ENCODE measurements at places on chromosomes 7 and 10.

DNA sequence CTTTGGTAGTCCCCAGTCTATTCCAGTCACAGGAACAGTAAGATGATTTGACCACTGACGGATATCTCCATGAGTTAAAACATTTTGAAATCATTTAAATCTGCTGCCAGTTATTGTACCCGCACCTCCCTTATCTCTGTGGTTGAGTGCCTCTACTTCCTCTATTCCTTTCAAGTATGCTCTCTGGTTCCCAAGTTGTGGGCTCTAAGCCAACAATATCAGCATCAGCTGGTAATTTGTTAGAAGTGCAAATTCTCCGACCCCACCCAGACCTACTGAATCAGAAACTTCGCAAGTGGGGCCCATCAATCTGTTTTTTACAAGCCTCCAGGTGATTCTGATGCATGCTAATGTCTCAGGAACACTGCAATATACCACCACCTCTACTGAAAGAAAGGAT is 235.5 kb downstream of the CCSER2 start:
- no peak for DNase-seq

DNA sequence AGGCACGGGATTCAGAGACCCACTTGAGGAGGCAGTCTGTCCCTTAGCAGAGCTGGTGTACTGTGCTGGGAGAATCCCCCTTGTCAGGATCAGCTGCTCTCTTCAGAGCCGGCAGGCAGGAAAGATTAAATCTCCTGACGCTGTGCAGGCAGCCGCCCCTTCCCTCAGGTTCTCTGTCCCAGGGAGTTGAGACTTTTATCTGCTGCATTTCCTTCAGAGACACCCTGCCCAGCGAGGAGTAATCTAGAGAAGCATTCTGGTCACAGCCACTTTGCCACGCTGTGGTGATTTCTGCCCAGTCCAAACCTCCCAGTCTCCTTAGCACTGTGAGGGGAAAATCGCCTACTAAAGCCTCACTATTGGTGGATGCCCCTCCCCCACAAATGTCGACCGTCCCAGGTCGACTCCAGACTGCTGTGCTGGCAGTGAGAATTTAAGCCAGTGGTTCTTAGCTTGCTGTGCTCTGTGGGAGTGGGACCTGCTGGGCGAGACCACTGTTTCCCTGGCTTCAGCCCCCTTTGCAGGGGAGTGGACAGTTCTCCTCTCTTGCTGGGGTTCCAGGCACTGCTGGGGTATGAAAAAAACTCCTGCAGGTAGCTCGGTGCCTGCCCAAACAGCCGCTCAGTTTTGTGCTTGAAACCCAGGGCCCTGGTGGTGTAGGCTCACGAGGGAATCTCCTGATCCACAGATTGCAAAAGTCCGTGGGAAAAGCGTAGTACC is 265.4 kb downstream of the ZWINT start:
- DNase-seq: no peak

DNA sequence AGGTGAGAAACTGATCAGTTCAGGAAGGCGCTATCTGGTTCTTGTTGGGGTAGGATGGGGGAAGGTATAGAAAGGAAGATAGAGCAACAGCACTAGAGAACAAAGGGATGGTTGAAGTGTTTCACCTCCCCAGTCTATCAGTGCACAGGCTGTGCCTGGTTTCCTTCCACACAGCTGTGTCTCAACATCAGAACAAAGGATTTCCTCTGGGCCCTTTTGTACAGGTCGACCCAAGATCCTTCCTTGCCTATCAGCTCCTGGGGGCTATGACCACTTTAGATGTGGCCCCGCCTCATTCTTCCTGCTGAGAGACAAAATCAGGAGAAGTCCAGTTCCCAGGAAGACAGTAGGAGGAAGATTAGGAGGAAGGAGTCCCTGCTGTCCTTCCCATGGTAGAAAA is 65.6 kb downstream of the NAMPT start:
- no peak for DNase-seq

- no peak for DNase-seq
Observed at GRCh38 chr10:124350806-124351205, 67.9 kb downstream of the OAT start.

GRCh38 chr10:1873661-1874315 is 136.5 kb upstream of the ADARB2 start:
- DNase-seq: no peak

GRCh38 chr10:76192694-76193320 is 761.4 kb downstream of the LRMDA start:
- DNase-seq: no peak

- DNase-seq: no peak
Observed at GRCh38 chr10:78981970-78982281, 86.8 kb upstream of the ZMIZ1 start.

GRCh38 chr10:6649903-6650302 is 69.8 kb upstream of the PRKCQ start:
- DNase-seq: no peak

- no peak for DNase-seq
Observed at GRCh38 chr10:77016278-77016815, 621.3 kb downstream of the KCNMA1 start.

GRCh38 chr7:47196106-47196645 is 385.7 kb downstream of the TNS3 start:
- DNase-seq: no peak

DNA sequence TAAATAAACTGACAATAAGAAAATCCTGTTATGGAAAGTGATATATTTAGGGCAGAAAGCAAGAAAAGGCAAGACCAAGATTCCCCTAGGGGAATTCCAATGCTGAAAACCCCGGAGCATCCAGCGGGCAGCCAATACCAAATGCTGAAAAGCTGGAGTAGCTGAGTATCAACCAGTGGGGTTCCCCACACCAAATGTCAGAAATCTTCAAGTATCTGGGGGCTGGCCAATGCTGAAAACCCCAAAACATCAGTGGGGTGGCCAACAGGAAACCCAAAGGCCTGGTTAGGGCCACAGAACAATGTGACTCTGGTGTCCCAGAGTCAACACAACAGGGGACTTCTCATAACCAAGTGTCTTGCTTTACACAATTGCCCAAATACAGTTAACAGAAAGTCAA is 271.8 kb upstream of the CACNA2D1 start:
- DNase-seq: no peak

DNA sequence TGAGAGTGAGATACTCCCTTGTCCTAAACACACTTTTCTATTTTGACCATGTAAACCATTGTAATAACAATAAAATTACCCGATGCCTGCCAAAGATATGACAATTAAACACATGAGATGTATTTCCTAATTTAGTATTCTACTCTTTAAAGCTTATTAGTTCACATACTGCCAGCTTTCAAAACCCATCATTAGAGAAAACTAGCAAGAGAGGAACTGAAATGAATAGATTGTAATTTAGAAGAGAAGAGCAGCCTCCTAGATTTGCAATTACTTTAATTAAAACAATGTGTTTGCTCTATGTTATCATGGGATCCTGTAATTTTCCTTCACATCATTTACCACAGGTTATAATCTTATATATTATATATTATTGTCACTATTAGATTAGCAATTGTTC is 428.2 kb downstream of the THSD7A start:
- DNase-seq: no peak

DNA sequence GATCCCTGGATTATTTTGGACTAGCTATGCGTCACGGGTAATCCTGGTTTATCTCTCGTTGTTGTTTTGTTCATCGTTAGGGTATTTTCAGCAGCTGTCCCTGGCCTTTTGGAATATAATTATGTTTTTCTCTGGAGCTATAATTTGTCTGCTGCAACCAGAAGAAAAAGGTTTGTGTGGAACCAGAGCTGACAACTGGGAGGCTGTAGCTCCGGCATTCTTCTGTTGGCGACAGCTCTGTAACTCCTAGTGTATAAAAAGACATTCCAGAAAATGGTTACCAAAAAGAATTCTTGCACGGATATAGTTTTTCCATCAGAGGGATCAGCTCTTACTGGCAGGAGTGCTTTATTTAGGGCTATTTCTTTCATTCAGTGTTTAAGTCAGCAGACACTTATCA is 130.9 kb upstream of the PRR15 start:
- DNase-seq: no peak

DNA sequence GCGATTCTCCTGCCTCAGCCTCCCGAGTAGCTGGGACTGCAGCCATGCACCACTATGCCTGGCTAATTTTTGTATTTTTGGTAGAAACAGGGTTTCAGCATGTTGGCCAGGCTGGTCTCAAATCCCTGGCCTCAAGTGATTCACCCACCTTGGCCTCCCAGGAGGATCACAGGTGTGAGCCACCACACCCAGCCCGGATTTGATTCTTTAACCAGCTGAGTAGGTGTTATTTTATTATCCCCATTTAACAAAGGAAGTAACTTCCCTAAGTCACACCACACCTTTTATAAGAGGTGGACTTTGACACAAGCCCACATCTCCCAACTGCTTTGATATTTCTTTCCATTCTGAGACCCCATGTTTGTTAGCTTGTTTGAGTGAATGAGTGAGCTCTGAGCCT is 25.0 kb downstream of the SLC25A28 start:
- no peak for DNase-seq

DNA sequence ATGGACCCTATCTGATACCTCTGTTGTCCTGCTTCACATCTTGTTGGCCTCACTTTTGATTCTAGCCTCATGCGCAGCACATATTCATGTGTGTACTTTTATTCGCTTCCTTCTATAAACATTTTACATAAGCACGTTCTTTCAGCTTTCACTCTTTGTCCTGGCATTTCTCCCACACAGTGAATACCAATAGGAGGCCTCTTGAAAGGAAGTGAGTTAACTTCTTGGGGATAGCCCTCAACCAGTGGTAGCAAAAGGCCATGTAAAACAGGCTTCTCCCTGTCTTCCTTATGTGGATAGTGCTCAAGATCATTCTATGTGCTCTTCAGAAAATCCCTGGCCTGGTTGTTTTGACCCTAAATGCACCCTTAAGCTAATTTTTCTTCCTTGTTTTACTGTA is 633.9 kb upstream of the MBL2 start:
- no peak for DNase-seq

DNA sequence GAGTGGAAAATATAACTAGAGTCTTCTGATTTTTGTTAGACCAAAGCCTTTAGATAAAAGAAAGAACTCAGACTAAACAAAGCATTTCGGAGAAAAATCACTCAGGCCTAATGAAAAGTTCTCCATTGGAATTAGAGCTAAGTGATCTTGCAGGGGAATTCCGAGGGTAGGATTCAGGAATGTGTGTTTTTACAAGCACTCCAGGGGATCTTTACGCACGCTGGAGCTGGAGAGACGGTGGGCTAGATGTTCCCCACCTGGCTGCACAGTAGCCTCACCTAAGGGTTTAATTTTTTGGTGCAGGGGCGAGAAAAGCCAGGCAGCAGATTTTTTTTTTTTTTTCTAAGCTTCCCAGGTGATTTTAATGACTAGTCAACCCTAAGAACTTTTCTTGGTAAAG is 7.9 kb upstream of the PAPSS2 start:
- DNase-seq: no peak

Measured in Ammon's horn (tissue), 1 donor.